ENCODE measurements at places on chromosomes 3 and 15.

DNA sequence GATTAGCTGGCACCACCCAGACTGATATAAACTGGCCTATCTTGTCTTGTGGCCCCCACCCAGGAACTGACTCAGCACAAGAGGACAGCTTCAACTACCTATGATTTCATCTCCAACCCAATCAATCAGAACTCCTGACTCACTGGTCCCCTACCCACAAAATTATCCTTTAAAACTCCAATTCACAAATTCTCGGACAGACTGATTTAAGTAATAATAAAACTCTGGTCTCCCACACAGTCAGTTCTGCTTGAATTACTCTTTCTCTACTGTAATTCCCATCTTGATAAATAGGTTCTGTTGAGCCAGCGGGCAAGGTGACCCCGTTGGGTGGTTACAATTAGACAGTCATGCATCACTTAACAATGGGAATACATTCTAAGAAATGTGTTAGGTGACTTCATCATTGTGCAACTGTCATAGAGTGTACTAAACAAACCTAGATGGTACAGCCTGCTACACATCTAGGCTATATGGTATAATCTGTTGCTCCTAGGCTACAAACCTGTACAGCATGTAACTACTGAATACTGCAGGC lies 48.1 kb upstream of the MAP4 start:
- DNase-seq = no peak

DNA sequence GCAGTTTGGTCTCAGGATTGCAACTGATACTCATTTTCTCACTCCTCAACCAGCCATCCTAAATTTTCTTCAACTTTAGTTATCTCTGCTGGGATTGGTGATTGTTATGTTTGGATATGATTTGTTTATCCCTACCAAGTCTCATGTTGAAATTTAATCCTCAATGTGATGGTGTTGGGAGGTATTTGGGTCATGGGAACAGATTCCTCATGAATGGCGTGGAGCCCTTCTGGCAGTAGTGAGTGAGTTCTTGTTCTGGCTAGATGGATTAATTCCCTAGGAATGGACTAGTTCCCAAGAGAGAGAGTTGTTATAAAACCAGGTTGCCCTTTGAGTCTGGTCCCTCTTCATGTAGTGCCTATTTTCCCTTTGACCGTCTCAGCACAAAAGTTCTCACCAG lies 399.9 kb downstream of the SQOR start:
- no peak for DNase-seq

- no peak for DNase-seq
Observed at GRCh38 chr3:52625041-52625440, 60.7 kb downstream of the PBRM1 start.

DNA sequence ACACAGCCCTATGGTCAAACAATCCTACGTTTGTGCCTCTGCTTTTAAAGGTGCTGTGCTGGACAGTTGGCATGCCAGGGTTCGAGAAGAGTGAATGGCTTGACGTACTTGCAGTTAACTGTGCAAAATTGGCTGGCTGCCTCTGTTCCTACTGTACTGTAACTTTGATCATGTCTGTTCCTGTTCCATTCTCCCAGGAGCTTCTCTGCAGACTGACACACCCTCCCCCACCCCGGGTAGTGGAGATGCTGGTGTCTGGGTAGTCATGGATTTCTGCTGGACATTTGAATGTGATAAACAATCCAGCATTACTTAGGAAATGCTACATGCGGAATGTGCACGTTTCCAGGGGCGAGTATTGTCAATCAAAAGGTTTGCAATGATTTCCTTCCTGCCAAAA lies 6.5 kb upstream of the VILL start:
- no peak for DNase-seq

- no peak for DNase-seq
Observed at GRCh38 chr3:115667738-115668065, 44.4 kb downstream of the GAP43 start.

DNA sequence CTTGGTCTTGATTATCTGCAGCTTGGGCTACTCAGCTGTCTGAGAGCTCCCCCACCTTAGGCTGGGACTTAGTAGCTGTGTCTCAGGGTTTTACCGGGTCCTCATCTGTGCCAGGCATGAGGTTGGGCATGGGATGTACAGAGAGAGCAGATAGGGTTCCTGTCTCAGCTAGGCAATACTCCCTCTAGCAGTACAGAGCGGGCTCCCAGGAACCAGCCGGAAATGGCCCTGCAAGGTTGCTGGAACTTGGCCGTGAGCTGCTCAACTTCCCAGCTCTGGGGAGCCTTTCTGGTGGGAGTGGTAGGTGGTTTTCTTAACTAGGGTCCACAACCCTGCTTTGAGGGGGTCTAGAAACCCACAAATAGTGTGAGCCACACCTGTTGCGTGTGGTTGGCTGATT lies 58.3 kb downstream of the ATP2B2 start:
- DNase-seq = no peak

DNA sequence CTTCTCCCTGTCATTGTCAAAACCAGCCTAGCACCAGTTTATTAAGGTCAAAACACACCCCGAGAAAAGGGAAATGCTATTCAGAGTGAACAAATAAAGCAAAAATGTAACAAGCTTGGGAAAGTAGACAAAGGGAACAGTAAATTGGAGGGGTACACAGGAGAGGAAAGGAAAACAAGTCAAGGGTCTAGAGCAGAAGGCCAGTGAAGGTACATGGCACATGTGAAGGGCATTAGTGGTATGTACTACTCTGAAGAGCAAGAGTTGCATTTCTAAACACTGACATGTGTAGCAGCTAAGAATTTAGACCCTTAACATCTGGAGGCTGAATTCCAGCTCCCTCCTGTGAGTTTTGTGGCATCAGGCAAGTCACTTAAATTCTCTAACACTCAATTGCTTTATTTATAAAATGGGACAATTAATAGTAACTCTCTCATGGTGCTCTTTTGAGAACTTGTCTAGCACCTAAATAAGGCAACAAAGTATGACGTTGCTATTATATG lies 244.3 kb upstream of the ADAMTS9 start:
- DNase-seq = no peak

DNA sequence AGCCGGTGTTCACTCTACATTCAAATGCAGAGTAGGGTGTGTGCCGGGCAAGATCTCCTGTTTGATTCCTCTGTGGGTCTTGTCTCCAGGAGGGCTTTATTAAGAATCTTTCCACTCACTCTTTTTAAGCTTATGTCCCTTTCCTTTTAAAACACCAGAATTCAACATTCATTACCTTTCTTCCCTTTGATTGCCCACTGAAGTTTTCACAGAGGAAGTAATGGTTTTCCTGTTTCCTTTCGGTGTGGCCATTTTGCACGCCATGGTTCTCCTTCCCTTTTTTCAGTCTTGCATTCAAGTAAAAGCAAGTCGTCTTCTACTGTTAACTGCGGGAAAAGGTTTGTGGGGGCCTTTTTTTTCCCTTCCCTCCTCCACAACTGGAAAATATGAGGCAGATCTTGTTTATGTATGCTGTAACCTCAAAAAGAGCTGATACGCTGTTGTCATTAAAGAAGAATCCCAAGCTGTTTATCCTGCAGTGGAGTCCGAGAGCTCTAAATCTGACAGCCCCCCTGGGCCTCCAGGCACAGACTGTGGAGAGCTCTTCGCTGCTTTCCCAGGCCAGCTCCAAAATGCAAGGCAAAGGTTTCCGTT lies 40.5 kb downstream of the FILIP1L start:
- no peak for DNase-seq

DNA sequence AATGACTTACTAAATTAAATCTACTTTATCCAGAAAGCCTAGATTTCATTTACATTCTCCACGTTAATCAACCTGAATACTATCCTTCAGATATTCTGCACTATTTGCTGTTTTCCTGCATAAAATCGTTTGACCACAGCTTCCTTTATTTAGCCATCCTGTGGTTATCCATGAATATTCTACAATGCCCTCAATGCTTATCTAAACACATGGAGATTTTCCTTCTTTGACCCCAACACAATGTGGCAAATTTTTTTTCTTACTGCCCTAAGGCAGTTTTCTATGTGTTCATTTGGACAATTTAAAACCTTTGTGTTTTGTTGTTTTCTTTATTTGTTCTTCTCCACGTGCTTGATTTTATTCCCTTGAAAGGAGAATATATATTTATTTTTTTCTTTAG lies 495.5 kb upstream of the ROBO1 start:
- DNase-seq = no peak

DNA sequence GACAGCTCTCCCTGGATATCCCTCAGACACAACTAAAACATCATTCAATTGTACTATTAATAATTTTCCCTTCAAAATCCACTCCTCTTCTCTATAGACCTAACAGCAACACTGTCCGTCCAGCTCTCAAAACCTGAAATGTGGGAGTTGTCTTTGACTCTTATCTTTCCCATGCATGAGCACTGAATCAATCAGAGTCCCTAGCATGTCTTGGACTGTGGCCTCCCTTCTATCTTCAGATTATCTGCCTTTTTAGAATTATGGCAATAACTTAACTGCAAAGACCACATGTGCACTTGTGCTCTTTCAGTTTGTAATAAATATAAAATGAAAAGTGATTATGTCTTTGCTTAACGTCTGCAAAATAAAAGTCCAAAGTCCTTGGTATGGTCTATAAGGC lies 107.0 kb downstream of the UBE3A start:
- no peak for DNase-seq

DNA sequence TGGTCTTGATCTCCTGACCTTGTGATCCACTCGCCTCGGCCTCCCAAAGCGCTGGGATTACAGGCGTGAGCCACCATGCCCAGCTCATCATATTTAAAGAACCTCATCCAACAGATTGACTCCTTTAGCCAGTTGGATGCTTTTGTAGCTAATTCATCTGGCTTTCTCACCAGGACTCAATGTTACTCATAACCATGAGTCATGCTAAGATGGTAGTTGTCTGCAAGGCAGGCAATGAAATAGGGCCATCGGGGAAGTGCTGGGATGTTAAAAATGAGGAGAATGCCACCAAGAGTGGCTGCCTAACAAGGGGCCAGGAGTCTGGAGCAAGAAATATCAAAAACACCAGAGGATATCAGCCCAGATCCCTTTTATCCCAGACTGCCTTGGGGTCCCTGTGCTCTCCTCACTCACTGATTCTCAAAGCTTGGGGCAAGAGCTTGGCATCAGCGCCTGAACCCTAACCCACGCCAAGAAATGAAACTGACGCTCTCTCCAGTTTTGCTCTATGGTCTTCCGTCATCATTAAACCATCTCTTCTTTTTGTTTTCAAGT lies 7.4 kb upstream of the PCOLCE2 start:
- no peak for DNase-seq

DNA sequence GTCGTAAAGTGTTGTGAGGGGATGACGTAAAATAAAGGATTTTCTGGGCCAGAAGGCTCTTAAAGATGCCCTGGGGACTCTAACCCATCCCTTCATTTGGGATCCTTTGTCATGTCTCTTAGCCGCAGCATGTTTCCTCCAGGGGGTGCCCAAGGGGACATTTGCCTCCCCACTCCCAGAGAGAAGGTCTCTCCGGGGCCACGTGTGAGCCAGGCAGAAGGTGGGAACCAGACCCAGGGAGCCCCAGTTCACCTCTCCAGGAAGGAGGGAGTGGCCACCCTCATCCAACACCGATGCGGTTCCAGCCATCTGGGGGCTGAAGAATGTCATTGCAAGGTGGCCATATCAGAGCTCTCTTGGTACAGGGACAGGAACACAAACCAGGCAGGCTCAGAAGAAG lies 25.2 kb downstream of the ST8SIA2 start:
- DNase-seq = no peak

- no peak for DNase-seq
Observed at GRCh38 chr15:40545457-40545856, 19.4 kb downstream of the CCDC32 start.

DNA sequence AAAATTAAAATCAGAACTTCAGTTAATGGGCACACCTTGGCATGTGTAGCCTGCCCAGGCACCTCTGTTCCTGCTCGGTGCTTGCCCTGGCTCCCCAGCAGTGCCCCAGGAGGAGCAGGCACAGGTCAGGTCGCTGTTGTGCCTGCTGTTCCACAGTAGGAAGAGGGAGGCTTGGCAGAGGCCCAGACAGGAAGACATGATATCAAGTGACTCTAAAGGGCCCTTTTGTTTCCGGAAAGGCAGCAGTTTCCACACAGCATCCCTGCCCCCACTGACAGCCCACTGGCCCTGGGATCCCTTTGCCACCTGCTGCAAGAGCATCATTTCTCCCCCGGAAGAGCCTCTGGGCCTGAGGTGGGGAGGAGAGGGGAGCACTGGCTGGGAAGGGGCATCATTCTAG lies 40.5 kb upstream of the HES1 start:
- no peak for DNase-seq

DNA sequence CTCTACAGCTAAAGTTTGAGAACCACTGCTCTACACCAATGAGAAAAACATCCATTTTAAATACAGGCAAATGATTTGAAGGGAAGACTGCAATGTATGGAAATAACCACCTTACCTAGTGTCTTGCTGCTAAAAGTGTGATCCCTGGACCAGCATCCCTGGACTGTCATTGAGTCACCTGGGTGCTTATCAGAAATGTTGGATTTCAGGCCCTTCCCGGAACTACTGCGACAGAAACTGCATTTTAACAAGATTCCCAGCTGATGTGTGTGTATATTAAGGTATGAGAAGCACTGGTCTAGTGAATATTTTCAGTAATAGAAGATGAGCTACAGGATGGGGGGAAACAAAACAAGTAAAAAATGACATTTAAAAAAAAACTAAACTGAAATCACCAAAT lies 324.1 kb downstream of the MECOM start:
- DNase-seq = no peak

DNA sequence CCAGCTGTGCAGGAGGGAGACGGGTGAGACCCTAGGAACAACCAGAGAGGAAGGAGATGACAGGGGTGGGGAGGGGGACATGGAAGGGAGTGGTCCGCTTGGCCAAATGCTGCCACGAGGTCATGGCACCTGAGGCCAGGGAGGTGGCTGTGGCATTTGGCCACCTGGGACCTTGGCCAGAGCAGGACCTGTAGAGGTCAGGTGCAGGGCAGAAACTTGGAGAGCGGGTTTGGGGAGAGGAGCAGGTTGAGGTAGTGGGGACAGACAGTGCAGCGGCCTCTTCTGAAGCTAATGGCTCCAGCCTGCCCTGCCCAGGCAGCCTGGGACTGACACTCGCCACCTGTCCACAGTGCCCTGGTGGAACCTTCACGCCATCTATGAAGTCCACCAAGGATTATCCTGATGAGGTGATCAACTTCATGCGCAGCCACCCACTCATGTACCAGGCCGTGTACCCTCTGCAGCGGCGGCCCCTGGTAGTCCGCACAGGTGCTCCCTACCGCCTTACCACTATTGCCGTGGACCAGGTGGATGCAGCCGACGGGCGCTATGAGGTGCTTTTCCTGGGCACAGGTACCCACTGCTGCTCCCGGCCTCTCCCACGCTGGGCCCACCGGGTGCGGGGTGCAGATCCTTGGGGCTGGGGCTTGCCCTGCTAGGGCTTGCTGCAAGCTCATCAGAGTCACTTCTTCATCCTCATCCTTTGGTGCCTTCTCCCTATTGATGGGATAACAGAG lies 7.0 kb upstream of the GNAT1 start:
- no peak for DNase-seq

DNA sequence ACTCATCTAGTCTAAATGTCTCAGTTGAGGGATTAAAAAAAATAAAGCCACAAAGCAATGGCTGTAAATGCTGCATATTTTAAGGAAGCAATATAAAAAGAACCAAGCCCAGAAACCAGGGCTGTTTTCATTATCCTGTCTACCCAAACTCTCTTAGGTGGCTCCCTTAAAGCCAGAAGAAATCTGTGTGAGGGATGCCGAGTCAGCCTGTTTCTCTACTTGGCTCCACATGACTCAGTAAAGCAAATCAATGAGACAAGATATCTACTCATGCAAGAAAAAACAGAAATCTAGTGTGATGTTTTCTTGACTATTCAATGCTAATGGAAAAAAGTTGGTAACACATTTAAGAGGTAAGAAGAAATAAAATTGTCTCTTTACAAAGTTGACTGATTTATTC lies 296.2 kb downstream of the ZBTB20 start:
- no peak for DNase-seq

GRCh38 chr3:153740109-153740508 lies 381.1 kb upstream of the ARHGEF26 start:
- no peak for DNase-seq

Measured in stimulated activated CD4-positive, alpha-beta T cell treated with anti-CD3 and anti-CD28 coated beads, Interleukin-4, amount 100 ng/mL, for 24 hours (primary cell).